Stimulated activated CD8-positive, alpha-beta memory T cell treated with anti-CD3 and anti-CD28 coated beads, Interleukin-4, amount 100 ng/mL, for 1 hour (primary cell): ENCODE measurements at places on chromosomes 6 and 20.

- no peak for DNase-seq
Observed at GRCh38 chr6:29506446-29507067, 18.8 kb upstream of the MAS1L start.

DNA sequence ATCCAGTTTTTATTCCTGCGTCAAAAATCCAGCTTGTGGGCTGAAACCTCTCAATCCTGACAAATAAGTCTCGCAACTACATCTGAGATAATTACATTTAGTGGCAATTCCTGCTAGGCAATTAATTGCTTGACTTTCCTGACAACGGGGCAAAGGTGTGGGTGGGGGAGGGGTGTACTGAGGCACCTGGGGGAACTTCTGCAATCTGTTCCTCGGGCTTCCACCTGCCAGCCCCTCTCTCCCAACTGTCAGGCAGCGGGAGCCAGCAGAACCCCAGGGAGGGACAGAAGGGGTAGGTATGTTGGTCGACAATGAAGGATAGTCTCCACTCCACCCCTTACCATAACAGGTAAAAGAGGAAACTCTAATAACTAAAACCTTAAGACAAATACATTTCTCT lies 6.8 kb downstream of the C6orf52 start:
- DNase-seq = no peak

- DNase-seq = no peak
Observed at GRCh38 chr6:117263353-117263927, 1.9 kb upstream of the VGLL2 start.

- no peak for DNase-seq
Observed at GRCh38 chr6:111406200-111406721, 76.8 kb downstream of the REV3L start.

DNA sequence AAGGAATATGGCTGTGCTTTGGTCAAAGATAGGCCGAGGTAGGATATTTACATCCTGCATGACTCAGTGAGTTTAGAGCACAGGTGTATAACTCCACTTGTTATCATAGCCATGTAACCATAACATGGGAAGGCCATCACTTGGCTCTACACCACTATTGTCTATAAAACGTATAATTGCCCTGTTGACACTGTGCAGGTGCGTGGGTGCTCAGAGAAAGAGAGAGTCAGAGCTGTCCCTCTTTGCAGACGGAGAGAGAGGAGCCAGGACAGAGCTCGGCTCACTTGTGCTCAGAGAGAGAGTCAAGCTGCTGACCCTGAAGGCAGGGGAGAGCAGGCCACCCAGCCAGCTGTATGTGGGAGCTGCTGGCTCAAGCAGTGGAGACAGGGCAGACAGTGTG lies 46.0 kb downstream of the OR2B6 start:
- DNase-seq = no peak

- no peak for DNase-seq
Observed at GRCh38 chr6:155154158-155154830, 109.5 kb upstream of the CLDN20 start.

- no peak for DNase-seq
Observed at GRCh38 chr6:104888066-104888465, 28.3 kb upstream of the HACE1 start.

GRCh38 chr6:106533054-106533453 lies 96.2 kb downstream of the RTN4IP1 start:
- DNase-seq = no peak
